ENCODE measurements at places on chromosomes 16 and 17.

DNA sequence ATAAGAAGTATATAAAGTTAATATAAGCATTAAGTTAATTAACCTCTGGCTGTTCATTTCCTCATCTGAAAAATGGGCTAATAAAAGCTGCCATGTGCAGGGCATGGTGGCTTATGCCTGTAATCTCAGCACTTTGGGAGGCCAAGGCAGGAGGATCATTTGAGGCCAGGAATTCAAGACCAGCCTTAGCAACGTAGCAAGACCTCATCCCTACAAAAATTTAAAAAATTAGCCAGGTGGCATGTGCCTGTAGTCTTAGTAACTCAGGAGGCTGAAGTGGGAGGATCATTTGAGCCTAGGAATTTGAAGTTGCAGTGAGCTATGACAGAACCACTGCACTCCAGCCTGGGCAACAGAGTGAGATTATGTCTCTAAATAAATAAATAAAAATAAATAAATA lies 40.6 kb upstream of the MMD start:
- DNase-seq, result no peak

- DNase-seq, result no peak
These were observed 263.3 kb upstream of the CDH5 start for GRCh38 chr16:66103211-66103610.

GRCh38 chr17:36524428-36524876 lies 10.2 kb downstream of the MYO19 start:
- no peak for DNase-seq

GRCh38 chr16:8660841-8661301 lies 13.5 kb upstream of the ABAT start:
- DNase-seq, result peak; percentile 79

- DNase-seq, result no peak
These were observed 13.2 kb upstream of the FOXJ1 start for GRCh38 chr17:76154292-76154691.

DNA sequence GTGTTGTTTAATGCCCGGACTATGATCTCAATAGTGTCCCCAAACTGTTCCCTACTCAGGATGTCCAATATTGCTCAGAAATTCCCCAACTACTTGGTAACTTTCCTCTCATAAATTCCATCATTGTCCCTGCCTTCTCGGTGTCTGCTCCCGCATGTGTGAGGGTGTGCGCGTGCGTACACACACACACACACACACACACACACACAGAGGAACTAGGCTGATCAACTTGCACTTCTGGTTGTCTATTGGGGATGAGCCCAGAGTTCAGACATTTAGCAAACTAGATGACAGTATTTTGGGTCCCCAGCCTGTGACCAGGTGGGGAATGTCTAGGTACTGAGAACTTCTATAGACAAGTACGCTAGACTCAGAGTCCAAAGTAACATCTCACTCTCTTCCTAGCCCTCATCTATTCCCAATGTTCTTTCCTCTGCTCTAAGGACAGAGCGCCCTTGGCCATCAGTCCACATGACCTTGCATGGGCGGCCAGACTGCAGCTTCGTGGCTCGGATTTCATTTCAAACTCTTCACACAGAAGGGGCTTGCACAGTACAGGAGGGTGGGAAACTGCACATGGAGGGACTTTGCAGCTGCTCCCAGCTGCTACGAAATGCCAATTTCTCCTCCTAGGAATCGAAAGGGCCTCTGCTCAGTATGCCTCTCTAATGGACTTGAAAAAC lies 5.3 kb downstream of the HS3ST3A1 start:
- DNase-seq, result no peak

Measured in G401 (cell line).